ENCODE measurements at places on chromosomes 4 and X.

DNA sequence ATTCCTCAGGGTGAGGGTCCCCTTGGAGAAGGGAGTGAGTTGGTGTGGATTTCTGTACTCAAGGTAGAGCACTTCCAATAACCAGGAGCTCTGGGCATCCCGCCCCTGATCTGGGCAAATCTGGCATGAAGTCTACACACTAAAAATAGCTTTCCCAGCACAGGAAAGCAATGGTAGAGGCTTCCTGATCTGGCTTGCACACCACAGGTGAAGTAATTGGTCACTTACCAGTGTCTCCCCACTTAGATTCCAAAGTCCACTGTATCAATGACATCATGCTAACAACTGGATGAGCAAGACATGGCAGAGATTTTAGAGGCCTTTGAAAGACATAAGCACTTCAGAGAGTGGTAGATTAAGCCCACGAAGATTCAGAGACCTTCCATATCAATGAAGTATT is 17.8 kb upstream of the IDS start:
- DNase-seq = no peak

DNA sequence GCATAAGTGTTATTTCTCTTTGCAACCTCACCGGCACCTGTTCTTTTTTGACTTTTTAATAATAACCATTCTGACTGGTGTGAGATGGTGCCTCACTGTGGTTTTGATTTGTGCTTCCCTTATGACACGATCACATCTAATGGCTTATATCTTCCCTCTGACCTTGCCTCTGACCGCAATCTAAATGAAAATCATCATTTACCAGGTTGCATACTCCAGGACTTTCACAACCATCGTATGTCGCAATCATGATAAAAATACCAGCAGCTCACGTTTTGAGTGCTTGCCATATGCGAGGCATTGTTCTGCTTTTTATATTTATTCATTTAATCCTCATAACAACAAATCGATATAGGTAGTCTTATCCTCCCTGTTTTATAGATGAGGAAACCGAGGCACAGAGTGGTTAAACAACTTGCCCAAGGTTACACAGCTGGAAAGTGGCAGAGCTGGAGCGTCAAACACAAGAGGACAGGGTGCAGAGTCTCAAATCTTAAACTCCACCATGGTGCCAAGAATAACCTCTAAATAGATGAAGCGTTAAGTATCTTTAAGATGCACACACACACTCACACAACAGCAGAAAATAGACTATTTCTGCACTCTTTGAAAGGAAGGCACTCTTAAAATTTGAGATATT is 102.2 kb downstream of the SEL1L3 start:
- no peak for DNase-seq

DNA sequence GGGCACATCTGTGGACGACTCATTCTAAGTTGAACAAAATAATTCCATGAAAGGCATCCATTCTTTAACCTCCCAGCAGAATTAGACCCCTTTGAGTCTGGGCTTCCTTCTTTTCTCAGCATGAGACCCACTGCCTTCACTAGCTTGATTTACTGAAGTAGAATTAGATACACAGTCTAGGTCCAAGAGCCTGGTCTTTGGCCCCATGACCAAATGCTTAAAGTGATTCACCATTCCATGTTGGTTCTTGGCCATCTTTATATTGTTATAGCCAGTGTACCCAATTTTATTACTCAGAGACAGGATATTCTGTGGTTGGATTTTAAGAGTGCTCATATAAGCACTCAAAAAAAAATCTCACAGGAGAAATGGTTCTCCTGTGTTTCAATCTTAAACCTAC is 155.3 kb upstream of the GPC4 start:
- no peak for DNase-seq

DNA sequence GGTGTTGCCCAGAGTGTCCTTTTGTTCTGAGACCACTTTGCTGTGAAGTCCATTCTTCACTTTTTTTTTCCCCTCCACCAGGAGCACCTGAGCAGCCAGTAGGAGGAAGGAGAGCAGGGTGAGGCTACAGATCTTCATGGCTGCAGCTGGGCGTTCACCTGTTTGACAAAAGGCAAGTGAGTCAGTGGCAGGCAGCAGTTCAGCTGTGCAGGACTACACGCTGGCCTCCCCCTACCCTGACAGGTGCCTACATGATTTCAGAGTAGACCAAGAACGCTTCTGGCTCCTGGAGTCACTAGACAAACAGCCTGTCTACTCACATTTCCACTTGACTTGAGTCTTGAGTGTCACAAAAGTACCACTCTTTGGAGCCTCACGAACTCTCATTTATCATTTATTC is 2.0 kb downstream of the FGFBP1 start:
- DNase-seq = no peak

DNA sequence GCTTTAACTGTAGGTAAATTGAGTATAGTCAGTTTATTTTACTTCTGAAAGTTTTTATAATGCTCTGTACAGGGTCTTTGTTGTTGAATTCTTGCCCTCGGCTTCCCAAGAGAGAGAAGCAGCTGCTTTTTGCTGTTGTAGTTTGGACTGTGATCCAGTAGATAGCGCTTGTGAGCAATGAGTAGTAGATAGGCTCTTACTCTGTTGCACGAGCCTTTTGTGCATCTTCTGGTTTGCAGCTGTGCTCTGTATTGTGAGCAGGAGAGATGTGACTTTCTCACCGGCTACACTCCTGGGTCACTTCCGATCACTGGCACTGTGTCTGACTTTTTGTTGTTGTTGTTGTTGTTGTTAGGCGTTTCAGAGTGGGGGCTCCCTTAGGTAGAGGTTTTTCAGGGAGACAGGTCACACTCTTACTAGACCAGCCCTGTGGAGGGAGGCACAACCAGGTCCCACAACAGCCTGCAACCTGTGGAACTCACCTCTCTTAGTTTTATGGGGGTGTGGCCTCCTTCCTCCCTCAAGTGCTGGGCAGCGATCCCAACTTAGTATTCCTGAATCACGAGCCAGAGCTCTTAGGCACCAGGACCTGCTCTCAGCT is 822.1 kb upstream of the GALNTL6 start:
- no peak for DNase-seq

- DNase-seq = no peak
Measured at GRCh38 chr4:153189016-153189801, 15.0 kb upstream of the TRIM2 start.

DNA sequence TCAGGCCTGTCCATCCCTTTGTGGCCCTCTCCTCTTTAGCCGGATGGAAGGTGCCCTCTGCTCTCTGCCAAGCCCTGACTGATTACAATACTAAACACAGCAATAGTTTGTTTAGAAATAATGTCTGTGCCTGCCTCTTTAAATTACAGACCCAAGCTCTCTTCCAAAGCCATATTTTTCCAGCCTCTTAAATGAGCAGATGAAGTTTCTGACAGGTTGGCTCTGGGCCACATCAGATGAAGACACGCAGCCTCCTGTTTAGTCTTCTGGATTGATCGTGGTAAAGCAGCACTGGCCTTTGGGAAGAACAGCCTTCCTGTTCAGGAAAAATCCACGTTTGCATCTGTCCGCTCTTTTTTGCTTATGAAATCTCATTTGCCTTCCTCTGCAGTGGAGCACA is 133.6 kb downstream of the CPE start:
- DNase-seq = no peak

DNA sequence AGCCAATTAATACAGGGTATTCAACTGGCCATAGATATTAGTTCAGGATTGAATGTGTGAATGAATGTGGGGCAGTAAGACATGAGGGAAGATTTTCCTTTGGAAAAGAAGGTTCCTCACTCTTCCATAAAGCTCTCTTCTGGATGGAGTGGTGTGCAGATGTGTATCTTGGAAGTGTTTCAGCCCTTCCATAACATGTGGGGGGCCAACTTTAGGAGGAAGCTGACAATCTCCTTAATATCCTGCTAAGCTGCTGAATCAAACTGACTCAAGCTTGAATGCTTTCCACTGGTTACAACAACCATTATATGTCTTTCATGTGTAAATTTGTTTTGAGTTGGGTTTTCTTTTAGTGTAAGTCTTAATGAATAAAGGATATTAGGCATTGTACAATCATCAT is 40.3 kb downstream of the FANCB start:
- DNase-seq = no peak

GRCh38 chr4:4735870-4736269 is 123.6 kb upstream of the MSX1 start:
- no peak for DNase-seq

GRCh38 chr4:56040842-56041241 is 92.1 kb downstream of the CEP135 start:
- no peak for DNase-seq

DNA sequence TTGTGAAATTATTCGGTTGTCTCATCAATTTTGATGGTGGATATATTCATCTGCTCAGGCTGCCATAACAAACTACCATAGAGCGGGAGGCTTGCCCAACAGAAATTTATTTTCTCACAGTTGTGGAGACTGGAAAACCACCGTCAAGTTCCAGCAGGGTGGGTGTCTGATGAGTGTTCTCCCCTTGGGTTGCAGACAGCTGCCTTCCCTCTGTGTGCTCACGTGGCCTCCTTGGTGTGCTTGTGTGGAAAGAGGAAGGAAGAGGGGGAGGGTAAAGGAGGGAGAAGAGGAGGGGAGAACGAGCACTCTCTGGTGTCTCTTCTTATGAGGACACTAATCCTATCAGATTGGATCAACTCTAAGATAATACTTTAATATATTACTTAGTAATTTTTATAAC is 123.8 kb upstream of the TEX13D start:
- no peak for DNase-seq
